Heart right ventricle (tissue), 16 donors: ENCODE measurements at places on chromosomes 11 and 22. TPM values are rescaled to one million over a fixed set of nuclear protein-coding genes. Genes with fewer than 3 reads are reported as not detected.

DNA sequence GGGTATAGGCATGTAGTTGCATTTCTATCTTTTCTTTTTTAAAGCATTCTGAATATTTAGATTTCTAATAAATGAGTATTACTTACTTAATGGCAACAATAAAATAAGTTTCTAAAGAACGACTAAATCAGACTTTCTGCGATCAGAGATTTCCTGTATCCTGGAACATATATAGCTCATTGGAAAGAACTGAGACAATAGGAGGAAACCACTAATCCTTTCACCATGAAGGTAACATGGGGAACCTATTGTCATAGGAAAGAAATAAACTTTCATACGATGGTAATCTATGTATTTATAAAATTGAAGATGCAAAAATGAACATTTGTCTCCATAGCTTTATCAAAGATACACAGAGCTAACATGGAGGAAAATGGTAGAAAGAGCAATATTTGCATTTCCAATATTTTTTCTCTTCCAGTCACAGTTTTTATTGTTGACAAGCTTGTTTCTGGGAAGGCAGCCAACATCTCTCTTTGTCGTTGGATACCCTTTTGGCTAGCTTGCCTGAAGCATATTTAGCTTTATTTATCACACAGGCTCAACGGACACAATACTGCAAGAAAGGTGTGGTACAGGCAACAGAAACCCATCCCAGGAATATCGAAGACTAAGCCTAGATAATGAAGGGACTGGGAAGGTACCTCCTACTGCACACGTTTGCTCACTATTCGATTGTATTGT lies 293.3 kb upstream of the MPPED2 start:
- peak; percentile 81 for DNase-seq

OR51B2 gene
- not detected for total RNA-seq

- no peak for DNase-seq
Observed at GRCh38 chr11:11025087-11025486, 167.2 kb upstream of the ZBED5 start.

DNA sequence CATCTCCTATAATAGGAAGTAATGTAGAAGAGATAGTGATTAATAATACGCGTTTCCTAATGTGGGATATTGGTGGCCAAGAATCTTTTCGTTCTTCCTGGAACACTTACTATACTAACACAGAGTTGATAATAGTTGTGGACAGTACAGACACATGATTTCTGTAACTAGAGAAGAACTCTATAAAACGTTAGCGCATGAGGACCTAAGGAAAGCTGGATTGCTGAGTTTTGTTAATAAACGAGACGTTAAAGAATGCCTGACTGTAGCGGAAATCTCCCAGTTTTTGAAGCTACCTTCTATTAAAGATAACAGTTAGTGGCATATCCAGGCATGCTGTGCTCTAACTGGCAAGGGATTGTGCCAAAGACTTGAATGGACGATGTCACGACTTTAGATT lies 83.3 kb downstream of the GGT1 start:
- no peak for DNase-seq

- DNase-seq, result peak; percentile 78
Observed at GRCh38 chr22:45645526-45646414, 25.9 kb upstream of the ATXN10 start.

DNA sequence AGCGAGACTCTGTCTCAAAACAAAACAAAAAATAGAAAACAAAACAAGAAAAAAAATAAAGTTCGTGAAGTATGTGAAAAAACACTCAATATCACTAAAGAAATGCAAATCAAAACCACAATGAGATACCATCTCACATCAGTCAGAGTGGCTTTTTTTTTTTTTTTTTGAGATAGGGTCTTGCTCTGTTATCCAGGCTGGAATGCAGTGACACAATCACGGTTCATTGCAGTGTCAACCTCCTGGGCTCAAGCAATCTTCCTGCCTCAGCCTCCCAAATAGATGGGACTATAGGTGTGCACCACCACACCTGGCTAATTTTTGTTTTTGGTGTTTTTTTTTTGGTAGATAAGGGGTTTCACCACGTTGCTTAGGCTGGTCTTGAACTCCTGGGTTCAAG lies 37.5 kb downstream of the ATG16L2 start:
- no peak for DNase-seq

- DNase-seq, result no peak
Observed at GRCh38 chr11:67062526-67063373, 6.1 kb downstream of the RHOD start.

- no peak for DNase-seq
Observed at GRCh38 chr22:20949698-20950183, 17.3 kb upstream of the AIFM3 start.

ZNF202 gene
- 5.6 TPM for total RNA-seq

KCNQ1 gene
- total RNA-seq, result 32.2 TPM

DNA sequence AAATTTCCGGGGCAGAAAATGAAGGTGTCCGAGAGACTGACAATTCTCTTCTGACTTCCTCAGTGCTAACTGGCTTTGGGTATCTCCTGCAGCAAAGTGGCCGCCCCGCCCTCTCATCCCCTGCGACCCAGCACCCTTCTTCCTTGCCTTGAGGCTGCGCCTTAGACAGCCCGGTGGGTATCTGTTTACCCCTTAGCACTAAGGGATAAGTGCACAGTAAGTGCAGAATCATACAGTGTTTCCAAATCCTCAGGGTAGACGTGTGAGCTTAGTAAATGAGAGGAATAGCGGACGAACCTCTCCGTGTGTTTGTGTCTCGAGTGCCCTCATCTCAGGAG lies 368 bp upstream of the CHORDC1 start:
- DNase-seq, result no peak

DNA sequence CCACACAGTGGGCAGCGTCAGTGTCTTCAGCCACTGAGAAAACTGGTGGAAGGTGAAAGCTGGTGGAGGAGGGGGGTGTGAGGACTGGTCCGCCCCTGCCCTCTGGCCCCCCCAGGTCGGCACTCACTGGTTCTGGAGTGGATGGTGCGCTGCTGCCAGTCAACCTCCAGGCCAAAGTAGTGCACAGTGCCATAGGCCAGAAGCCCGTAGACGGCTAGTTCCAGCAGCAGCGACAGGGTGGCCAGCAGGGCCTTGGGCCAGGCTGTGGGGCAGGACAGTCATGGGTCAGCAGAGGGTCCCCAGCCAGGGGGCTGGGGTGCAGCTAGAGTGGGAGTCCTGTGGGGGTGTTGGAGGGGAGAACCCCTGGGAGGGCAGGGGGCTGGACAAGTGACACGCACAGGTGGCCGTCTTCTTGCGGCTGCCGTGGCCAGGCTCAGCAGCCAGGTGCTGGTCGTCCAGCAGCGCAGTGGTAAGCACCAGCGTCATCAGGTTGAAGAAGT lies 2.2 kb downstream of the LMF2 start:
- no peak for DNase-seq

DNA sequence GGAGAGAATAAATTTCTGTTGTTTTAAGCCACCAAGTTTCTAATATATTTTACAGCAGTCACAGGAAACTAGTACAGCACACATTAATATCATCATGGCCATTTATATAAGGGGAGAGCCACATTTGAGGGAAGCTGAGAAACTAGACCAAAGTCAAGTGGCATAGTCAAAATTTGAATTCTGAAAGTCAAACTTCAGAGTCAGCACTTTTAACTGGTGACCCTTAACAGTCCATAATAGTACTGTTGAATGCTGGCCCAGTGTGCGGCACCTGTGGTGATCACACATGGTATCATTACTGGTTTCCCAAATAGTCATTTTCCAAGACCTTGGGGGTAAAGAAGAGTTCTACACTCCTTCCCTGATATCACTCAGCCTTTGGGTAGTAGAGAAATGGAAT lies 44.3 kb upstream of the PAX6 start:
- no peak for DNase-seq

PSMC3 gene
- 161 TPM for total RNA-seq

IL18BP gene
- 6.3 TPM for total RNA-seq

DNA sequence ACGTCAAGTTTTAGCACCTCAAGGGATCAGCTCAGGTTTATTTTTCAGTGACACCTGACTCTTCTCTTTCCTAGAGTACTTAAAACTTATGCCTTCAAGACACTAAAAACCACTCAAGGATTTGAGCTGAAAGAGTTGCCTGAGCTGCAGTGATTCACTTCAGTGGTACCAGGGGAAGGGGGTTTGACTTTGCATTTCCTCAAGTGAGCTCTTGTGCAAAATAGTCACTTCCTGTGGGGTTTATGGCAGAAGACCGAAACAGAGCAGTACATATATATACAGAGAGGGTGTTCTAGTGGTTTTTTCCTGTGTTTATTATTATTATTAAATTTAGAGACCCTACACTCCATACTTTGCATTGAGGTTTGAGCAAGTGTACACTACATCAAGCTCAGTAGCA lies 60.7 kb downstream of the DBX1 start:
- no peak for DNase-seq

- DNase-seq, result no peak
Observed at GRCh38 chr11:87002918-87003317, 34.8 kb upstream of the TMEM135 start.

OR52N5 gene
- not detected for total RNA-seq

PGA5 gene
- not detected for total RNA-seq

LRP4 gene
- 33.2 TPM for total RNA-seq

BACE1 gene
- 13.7 TPM for total RNA-seq

- DNase-seq, result no peak
Observed at GRCh38 chr22:36564422-36565158, 35.6 kb upstream of the EIF3D start.

- DNase-seq, result no peak
Observed at GRCh38 chr22:21568347-21569075, 997 bp downstream of the UBE2L3 start.

GPR83 gene
- total RNA-seq, result 0.07 TPM
